Activated T-helper 1 cell treated with anti-CD3 and anti-CD28 coated beads, Interleukin-2, amount 50 U/mL, for 16 hours (primary cell): ENCODE measurements at places on chromosomes 5 and 9.

DNA sequence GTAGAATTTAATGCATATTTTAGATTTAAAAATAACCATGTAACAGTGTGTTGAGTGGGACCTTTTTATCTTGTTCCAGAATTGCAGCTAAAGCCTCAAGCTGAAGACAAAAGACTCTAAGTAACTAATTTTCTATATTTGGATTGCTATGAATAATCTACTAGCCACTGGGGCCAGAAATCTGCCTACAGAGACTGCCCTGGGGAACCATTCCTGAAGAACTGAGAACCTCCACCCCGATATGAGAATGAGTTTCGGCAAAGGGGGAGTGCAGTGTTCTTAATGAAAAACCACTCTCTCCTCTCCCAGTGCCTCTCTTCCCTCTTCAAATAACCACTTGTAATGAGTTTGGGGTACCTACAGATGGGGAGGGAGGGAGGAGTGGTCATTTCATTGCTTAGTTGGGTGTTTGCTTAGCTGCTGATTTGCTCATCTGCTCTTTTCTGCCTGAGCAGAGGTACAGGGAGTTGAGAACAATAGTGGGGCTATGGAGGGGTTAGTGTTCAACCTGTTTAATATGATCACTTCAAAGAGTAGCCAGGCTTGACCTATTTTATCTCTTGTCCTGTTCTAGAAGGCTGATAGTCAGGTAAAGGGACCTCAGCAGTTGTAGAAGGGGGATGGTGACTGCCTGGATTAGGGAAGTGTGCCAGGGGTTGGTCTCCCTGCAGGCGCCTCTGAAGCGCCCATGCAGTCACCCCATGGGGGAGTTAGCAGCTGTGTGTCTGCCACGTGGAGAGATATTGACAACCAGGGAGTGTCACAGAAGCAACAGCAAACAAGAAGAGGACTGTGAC lies 47.7 kb downstream of the ATG10 start:
- no peak for DNase-seq

- no peak for DNase-seq
Observed at GRCh38 chr5:159071382-159071781, 28.3 kb downstream of the EBF1 start.

- no peak for DNase-seq
Observed at GRCh38 chr5:155903791-155904190, 423.2 kb upstream of the SGCD start.

DNA sequence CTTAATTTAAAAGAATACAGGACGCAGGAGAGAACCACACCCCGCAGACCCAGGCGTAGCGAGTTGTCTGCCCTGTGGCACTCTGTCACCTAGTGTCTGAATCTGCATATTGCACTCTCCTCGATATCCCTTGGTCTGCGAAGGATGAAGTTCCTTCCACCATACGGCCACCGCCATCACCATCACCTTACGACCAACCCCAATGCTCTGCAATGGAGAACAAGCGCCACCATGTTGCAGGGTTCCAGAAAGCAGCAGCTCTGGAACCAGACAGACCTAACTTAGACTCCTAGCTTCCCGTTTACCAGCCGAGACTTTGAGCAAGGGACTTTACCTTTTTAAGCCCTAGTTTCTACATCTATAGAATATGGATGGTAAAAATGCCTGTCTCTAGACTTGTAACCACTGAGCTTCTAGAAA lies 77.4 kb upstream of the DMRT1 start:
- no peak for DNase-seq

- DNase-seq: no peak
Observed at GRCh38 chr9:91591627-91592026, 168.0 kb upstream of the NFIL3 start.

- no peak for DNase-seq
Observed at GRCh38 chr9:84374516-84374915, 34.0 kb upstream of the SLC28A3 start.

DNA sequence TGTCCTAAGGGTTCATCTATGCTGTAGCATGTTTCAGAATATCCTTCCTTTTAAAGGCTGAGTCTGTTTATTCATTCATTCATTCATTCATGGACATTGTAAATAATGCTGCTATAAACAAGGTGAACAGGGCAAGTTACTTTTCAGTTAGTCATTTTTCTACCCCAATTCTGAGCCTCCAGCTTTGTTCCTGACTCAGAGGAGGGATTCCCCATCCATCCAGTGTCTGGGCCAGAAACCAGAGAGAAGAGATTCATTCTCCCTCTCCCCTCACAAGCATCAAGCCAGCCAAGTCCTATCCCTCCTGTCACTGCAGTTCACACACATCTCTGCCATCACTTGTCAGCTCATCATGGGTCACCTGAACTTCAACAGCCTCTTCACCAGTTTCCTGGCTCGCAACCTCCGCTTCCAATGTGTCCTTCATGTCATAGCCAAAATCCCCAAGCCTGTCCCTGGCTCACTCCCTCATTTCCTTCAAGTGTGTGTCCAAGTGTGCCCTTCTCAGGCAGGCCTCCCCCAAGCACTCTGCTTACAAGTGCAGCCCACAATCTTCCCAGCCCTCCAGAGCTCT lies 203.0 kb downstream of the TTLL11 start:
- no peak for DNase-seq

DNA sequence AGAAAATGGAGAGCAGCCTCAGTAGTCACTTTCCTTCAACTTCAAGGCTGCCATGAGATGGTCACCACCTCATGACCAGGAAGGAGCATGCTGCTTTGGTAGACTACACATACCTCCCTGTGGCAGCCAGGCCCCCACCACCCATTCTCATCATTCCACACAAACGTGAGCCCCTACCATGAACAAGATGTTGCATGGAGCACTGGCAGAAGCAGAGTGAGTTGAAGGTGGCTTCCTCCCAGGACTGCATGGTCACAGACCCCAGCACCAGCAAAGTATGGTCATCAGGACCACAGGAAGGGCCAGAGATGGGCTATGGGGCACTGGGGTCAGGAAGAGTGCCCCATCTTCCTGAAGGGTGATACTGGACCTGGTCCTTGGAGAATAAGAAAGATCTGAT lies 65.5 kb upstream of the FOXE1 start:
- no peak for DNase-seq

- peak; percentile 51 for DNase-seq
Observed at GRCh38 chr5:1111727-1112289, at the start of gene SLC12A7. TSS of gene SLC12A7 (minus strand) at chr5:1112063. CDS start at chr5:1111991, 72 bp downstream.

- DNase-seq: no peak
Observed at GRCh38 chr5:78537821-78538220, 110.8 kb downstream of the LHFPL2 start.

- DNase-seq: no peak
Observed at GRCh38 chr9:134286471-134287245, 39.6 kb upstream of the RXRA start.

- DNase-seq: no peak
Observed at GRCh38 chr5:168153263-168153875, 138.1 kb upstream of the WWC1 start.

DNA sequence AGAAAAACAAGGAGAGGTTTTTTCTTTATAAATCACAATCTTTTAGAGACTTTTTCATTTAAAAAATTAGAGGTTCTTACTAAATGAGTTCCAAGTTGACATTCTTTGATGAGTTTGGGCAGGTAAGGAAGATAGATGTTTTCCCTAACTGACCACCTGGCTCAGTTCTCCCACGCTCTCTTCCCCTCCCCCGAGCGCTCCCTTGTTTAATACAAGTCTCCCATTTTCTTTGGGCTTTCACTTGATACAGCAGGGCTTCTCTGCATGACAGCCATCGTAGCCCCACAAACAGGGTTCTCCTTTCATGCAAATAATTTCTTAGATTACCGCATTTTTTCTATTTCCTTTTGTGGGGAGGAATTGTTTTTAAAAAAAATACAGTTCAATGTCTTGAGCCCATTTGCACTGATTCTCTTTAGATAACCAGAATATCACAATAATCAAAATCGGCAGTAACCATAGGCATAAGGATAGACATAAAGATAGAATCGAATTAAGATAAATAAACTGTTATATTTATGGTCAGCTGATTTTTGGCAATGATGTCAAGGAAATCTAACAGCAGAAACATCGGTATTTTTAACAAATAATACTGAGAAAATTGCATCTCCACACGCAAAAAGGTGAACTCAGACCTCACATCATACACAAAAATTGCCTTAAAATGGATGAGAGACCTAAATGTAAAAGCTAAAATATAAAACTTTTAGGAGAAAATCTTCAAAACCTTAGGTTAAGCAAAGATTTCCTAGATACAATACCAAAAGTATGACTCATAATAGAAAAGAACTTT lies 325.4 kb downstream of the PIK3R1 start:
- DNase-seq: no peak

GRCh38 chr5:161421067-161421466 lies 125.5 kb downstream of the GABRB2 start:
- no peak for DNase-seq

- no peak for DNase-seq
Observed at GRCh38 chr5:128349044-128349858, 188.8 kb downstream of the FBN2 start.

GRCh38 chr5:41145306-41145705 lies 68.0 kb downstream of the C6 start:
- DNase-seq: no peak

DNA sequence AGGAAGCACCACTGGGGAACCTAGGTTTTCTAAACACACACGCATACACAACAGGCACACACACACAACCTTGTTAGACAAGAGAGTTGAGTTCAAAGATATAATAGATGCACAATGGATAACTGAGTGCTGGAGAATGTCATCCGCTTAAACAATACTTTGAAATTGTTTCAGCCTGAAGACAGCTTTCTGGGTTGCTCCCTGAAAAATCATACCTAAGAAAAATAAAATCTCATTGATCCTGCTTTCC lies 126.1 kb downstream of the TMEM161B start:
- no peak for DNase-seq

DNA sequence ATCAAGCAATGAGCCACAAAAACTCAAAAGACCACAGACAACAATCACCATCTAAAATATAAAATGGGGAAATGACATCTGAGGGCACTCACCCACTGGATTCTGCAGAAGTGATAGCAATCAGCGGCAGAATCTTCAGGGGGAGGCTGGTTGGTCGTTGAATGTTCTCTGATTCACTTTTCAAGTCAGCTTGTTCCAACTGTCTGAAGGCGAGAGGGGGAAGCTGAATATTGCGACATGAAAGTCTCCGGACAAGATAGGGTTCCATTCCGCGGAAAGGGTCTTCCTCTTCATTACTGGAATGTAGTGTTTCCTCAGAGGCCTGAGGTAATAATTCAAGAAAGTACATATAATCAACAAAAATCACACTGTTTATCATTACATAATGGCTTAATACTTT lies 94.9 kb upstream of the PDE4D start:
- DNase-seq: no peak

GRCh38 chr5:170200876-170201275 lies 31.9 kb upstream of the C5orf58 start:
- no peak for DNase-seq

DNA sequence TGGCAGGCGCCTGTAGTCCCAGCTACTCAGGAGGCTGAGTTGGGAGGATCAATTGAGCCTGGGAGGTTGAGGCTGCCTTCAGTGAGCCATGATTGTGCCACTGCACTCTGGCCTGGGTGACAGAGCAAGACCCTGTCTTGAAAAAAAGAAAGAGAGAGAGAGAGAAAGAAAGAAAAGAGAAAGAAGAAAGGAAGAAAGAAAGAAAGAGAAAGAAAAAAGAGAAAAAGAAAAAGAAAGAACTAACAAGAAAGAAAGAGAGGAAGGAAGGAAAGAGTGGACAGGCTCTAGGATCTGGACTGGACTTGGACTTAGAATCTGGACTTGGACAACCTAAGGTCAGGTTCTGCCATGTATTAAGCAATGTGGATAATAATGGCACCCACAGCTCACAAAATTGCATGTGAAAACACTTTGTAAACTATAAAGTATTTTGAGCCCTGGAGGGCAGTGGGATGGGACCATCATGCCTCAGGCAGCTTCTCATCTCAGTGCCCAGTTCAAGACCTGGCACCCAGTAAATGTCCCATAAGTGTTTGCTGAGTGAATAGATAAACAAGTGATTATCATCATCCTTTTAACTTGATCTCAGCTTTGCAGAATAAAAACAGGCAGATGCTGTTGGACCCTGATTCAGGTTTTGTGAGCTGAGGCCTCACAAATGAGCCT lies 12.8 kb upstream of the PHF19 start:
- DNase-seq: no peak

GRCh38 chr5:123795688-123796087 lies 283.7 kb downstream of the CSNK1G3 start:
- DNase-seq: no peak

DNA sequence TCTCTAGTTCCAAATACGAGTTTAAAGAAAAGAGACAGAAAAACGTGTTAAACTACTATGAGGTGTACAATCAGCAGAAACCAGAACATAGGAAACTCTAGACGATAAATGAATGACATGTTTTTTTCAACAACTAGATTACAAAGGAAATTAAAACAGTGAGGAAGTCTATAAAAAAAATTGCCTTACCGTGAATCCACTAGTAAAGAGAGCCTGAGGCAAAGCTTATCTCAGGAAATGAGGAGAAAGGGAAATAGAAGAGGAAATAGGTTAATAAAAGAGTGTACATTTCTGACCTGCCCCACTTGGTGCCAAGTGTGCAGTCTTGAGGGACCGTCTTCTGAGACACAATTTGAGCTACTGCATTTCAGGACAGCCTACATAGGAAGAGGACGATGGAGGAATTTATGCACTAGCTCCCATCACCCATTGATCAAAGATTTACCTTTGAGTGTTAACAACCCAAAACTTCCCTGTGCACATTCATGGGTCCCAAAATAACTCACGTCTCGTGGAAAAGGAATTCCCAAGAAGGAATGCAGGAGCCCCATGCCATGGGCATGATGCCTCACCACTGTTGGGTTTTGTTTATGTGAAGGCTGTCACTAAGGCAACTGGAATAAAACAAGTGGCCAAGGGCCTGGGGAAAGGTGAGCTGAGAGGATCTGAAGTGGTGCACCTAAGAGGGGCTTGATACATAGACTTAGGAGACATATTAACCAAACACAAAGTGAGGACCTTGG lies 53.6 kb upstream of the SLC1A3 start:
- DNase-seq: no peak

DNA sequence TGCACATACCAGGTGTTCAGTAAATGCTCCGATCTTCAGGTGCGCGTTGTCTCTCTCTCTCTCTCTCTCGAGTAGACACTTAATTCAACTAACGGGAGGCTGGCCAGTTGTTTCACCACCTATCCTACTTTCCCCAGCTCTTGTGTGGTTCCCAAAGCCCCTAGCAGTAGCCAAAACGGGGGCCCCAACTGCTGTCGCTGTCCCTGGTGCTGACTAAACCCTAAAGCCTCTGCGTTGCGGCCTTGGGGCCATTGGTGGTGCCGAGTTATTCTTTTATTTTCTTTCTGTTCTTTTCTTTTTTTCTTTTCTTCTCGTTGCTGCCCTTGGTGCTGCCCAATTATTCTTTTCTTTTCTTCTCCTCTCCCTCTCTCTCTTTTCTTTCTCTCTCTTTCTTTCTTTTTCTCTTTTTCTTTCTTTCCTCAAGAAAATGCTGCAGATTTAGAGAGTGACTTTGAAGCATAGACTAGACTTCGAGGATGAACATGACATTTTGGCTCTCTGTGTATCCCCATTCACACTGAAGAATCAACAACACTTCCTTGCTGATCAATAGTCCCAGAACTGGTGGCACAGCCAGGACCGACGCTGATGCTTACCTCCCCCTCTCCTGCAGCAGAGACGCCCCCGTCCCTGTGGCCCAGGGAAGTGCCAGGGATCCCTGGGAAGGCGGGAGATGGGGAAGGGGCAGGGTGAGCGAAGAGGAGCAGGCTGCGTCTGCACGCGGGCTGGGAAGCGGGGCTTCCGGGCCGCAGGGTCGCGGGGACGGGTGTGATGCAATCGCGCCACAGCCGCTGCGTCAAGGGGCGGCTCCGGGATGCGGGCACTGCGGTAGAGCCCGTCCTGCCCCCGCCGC lies at the start of gene FBLL1:
Gene FBLL1, plus strand, starts transcription at position 785 of the 853 bp plus-strand sequence. CDS start 200 bp downstream, outside the sequence.
- DNase-seq: no peak
